GM03348 (cell line): ENCODE measurements at places on chromosomes 5 and 9.

DNA sequence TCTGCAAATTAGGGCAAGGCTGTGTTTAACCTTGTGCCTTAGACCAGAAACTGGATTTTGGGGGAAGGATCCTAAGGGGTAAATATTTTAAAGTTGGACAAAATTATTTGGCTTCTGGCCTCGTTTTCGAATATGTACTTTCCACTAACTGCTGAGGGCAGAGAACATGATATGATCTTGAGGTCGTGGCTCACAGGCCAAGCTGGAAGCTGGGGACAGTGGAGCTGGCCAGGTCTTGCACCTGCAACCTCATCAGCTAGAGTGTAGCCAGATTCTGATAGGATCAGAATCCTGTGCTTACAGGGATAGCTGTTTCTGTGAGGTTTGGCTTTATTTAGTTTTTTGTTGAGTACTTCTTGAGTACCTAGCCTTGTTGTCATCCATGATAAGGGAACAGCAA lies 24.9 kb downstream of the MAN2A1 start:
- no peak for DNase-seq

GRCh38 chr9:744790-745484 lies 96.6 kb upstream of the DMRT1 start:
- no peak for DNase-seq

- no peak for DNase-seq
Measured at GRCh38 chr9:135038826-135039225, 48.6 kb upstream of the OLFM1 start.

DNA sequence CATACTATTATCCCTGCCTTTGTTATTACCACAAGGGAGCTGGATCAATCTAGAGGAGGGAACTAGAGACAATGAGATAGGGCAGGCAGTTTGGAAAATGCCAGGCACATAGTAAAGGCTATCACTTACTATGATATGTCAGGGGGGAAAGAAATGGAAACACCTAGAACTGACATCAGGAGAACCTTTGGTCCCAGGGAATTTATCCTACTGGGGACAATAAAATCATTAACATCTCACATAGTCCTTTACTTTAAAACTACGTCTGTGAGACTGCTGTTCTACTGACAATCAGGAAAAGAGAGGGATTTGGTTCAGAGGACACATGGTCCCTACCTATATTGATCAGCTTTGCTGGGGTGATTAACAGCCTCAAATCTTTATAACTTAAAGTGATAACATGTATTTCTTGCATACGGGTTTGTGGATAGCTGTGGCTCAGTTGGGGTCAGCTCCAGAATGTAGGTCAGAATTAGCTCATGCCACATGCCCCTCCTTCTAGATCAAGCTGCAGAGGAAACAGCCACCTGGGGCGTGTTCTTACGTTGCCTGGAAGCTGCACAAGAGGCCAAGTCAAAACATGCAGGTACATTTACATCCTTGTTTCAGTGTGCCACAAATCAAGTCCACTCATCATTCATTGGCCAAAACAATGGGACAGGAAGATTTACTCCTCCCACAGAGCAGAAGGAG lies 43.9 kb upstream of the ALDOB start:
- DNase-seq = no peak

GRCh38 chr9:129283705-129284606 lies 105.9 kb upstream of the IER5L start:
- peak; percentile 2 for DNase-seq

GRCh38 chr5:147045290-147045689 lies 166.7 kb upstream of the PPP2R2B start:
- no peak for DNase-seq

- no peak for DNase-seq
Measured at GRCh38 chr5:96335873-96336272, 97.2 kb downstream of the PCSK1 start.

- DNase-seq = no peak
Measured at GRCh38 chr9:129586245-129586644, 34.7 kb downstream of the C9orf50 start.

- peak; percentile 44 for DNase-seq
Measured at GRCh38 chr5:59799668-59800346, 93.7 kb downstream of the PDE4D start.

DNA sequence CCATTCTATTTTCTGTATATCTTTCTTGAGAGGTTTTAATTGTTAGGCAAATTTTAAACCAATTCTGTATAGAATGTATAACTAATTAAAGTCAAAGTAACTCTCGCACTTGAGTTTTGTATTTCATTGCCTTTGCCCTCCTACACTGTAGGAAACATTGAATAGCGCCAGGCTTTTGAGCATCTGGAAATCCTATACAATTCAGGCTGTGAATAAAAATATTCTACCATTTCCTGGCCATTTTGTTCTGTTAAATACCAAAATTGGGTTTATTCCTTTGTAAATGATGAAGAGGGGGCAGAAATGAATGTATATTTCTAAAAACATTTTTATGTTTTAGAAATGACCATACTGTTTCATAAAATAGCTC lies 571.8 kb upstream of the CLINT1 start:
- no peak for DNase-seq

GRCh38 chr9:129620669-129621295 lies at the start of gene C9orf50:
Gene C9orf50 (minus strand): TSS chr9:129621101. CDS start chr9:129620574, 527 bp downstream.
- no peak for DNase-seq

DNA sequence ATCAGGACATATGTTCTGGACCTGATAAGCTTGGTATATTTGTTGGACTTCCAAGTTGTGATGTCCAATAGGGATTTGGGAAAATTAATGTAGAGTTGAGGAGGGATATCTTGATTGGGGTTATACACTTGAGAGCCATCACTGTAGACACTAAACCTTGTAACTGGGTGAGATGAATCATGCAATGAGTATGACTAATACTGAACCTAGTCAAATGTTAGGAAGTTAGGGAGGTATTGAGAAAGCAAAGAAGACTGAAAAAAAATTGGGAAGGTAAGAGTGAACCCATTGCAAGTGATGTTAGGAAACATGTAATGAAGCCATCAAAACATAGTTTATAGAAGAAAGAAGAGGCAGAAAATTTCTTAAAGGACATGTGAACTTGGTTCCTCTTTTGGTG lies 668.4 kb upstream of the CDH9 start:
- DNase-seq = no peak

GRCh38 chr9:23492126-23493002 lies 333.7 kb downstream of the ELAVL2 start:
- peak; percentile 17 for DNase-seq

DNA sequence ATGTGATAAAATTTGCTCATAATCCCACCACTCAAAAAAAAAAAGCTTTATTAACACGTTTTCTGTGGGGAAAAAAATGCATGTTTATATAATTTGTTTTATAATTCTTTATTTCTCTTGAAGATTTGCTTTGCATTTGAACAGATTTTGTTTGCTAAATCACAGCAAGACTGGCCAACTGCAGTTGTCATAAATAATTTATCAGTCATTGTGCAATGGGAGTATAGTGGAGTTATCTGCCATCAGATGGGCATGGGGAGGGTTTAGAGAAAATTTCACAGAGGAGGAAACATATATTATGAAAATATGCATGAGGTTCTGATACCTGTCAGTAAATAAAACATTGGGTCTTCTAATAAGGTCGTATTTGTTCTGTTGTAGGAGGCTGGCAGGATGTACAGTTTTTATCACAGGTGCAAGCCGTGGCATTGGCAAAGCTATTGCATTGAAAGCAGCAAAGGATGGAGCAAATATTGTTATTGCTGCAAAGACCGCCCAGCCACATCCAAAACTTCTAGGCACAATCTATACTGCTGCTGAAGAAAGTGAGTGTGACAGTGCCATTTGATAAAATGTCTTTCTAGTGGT lies 23.8 kb downstream of the HSDL2 start:
- no peak for DNase-seq

DNA sequence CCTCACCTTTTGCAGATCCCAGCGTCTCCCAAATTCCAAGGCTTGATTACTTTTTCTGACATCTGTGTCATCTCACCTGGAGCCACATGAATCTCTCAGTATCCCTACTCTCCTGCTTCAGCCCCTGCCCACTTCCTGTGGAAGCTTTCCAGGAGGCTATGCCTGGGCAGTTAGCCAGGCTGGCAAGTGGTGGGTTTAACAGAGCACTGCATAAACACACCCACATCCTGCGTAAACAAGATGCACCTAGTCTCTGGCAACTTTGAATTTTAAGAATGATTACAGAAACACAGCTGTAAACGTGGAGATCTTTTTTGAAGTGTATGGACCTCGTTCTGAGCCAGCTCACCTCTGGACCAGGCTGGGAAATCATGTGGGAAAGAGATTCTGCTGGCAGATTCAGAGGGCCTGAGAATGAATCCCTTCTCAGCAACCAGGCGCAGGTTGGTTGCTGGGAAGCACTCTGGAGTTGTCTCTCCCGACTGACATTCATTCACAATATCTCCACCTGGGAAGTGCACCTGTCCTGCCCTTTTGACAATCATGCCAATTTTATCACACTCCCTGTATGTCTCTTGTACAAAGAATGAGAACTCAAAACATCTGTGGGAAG lies 55.7 kb upstream of the FANCC start:
- no peak for DNase-seq

DNA sequence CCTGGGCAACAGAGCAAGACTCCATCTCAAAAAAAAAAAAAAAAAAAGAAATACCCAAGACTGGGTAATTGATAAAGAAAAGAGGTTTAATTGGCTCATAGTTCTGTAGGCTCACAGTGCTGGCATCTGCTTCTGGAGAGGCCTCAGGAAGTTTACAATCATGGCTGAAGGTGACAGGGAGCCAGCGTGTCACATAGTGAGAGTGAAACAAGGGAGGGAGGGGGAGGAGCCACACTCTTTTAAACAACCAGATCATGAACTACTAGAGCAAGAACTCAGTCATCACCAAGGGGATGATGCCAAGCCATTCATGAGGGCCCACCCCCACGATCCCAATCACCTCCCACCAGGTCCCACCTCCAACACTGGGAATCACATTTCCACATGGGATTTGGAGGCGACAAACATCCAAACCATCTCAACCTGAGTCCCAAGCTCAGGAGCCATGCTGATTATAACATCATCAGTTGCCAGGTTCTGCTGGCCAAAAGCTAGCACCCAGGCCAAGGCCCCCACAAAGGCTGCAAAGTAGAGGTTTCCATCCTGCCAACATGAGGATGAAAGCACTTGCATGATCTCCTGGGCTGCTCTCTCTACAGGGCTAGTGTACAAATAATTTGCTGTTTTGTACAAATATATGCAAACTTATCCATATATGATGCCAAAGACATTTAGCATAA lies 15.3 kb downstream of the DENND1A start:
- no peak for DNase-seq

GRCh38 chr9:69379270-69379982 lies 54.4 kb downstream of the ENTREP1 start:
- DNase-seq = peak; percentile 64

DNA sequence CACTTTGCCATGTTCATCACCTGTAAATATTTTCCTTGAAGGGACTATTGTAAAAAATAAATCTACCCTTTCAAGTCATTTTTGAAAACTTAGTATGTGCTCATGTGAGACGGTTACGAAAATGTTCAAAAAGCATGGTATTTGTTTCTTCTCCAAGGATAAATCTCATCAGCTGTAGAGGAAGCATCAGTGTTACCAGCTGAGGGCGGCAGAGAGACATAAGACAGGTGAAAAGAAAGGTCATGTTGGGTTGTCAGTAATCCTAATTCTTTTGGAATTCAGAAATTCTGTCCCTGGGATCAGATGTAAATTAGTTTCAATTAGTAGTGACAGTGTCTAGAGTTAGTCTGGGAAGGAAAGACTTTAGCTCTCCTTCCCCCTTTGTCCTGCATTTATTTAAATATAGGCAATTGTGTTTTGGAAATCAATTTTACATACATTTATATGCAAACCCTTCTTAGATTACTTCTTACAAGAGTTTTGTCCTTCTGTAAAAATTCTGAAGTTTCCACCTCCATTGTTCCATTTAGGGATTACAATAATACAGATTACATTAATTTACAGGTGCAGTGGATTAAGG lies 791.9 kb upstream of the CDH6 start:
- peak; percentile 13 for DNase-seq

GRCh38 chr5:41748631-41749030 lies 121.6 kb downstream of the OXCT1 start:
- DNase-seq = no peak

GRCh38 chr5:36200513-36200912 lies 41.2 kb downstream of the NADK2 start:
- DNase-seq = no peak

DNA sequence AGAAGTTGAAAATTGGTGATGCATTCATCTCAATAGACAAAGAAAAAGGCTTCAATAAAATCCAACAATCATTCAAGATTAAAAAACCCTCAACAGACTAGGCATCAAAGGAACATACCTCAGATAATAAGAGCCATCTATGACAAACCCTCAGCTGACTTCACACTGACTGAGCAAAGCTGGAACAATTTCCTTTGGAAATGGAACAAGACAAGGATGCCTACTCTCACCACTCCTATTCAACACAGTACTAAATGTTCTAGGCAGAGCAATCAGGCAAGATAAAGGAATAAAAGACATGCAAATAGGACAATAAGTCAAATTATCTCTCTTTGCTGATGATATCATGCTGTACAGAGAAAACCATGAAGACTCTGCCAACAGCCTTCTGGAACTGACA lies 1188.1 kb downstream of the DTWD2 start:
- DNase-seq = no peak

DNA sequence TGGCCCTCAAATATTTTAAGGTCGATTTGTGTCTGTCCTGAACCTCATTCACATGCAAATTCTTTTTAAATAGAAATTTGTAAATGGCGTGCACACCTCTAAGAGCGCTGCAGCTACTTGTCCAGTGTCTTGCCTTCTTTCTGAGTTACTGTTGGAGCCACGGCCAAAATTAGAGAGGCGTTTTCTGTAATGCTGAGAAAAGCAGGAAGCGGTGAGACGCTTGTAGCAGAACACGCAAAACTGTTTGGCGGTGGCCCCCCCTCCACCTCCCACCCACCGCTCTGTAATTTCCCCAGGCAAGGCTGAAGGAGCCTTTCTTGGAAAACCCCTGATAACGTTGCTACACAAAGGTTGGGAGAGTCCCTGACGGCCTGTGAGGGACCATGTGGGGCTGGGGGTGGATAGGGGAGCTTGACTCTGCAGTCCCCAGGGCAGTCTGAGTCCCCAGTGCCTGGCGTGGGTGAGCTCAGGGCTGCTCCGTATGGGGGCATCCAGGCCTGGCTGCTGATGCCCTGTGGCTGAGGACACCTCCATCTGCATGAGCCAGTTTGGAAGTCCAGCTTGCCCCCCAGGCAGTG lies 96.5 kb downstream of the GADD45G start:
- DNase-seq = no peak
